ENCODE measurements at places on chromosomes 7 and 10.
A peak's percentile ranks its signal among the peaks of the same experiment; 100 is the strongest.

- peak; percentile 96 for DNase-seq
These were observed 35.3 kb downstream of the CHST3 start for GRCh38 chr10:71999360-72000072.

DNA sequence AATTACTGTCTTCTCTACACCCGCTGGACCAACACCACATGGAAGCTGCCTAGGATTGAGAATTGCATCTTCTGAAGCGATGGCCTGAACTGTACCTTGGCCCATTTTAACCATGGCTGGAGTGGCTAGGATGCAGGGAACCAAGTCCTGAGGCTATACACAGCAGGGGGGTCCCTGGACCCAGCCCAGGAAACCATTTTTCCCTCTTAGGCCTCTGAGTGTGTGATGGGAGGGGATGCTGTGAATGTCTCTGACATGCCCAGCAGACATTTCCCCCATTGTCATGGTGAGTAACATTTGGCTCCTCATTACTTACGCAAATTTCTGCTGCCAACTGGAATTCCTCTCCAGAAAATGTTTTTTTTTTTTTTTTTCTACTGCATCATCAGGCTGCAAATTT is 822.7 kb downstream of the PCDH15 start:
- no peak for DNase-seq

GRCh38 chr10:110340816-110341215 is 36.1 kb upstream of the SMNDC1 start:
- DNase-seq: no peak

- DNase-seq: peak; percentile 15
These were observed 82.0 kb downstream of the ARL4A start for GRCh38 chr7:12769444-12769843.

DNA sequence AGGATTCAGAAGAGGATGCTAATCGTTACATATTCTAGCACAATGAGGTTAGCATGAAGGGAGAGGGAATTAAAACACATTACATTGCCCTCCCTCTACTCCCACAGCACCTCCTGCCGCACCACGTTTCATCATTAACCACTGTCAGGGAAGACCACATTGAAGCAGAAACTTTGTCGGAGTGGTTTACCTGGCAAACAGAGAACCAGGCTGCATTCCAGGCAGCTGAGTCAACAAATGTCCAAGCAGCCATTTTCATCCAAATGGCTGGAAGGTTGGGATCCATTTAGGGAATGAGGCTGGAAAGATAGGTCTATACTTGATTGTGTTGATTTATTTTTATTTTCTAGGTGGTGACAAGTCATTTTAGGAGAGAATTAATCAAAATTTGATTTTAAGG is 273.6 kb downstream of the DYNC1I1 start:
- DNase-seq: no peak

DNA sequence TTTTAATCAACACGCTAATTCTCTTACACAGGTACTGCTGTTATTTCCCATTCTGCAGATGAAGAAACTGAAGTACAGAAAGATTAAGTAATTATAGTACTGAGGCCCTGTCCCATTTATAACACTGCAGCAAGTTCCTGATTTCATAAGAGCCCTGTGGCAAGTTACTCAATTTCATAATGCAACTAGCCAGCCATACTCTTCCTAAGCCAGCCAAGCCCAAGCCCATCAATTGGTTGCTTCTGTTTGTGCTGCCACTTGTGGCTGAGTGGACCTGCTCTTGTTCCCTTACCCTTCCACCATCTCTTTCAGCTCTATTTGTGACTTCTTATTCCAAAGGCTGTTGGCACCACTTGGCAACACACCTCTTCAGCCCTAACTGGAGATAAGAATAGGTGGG is 19.7 kb upstream of the PRPF18 start:
- peak; percentile 22 for DNase-seq

GRCh38 chr7:101890749-101891523 is 73.5 kb downstream of the CUX1 start:
- DNase-seq: no peak

GRCh38 chr10:80690434-80690833 is 152.7 kb downstream of the SH2D4B start:
- no peak for DNase-seq

- no peak for DNase-seq
These were observed 12.7 kb upstream of the NRP1 start for GRCh38 chr10:33347211-33347610.

GRCh38 chr7:96728139-96728538 is 18.5 kb upstream of the SEM1 start:
- DNase-seq: no peak

DNA sequence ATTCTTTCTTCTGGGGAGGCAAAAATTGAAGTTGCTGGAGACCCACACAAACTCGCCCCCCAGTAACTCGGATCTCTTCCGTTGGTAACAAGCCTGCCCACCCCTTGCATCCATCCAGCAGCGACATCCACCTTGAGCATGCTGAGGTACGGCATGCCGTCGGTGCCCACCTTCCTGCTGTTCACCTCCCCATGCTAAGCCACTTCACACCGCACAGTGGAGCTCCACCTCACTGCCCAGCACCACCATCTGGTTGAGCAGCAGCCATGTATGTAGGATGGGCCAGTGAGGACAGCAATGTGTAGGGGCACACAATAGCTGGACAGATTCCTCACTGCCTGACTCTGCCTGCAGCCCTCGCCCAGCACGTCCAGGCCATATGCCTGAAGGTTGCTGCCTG is 138.1 kb upstream of the ZNF92 start:
- no peak for DNase-seq

- DNase-seq: peak; percentile 45
These were observed 316.8 kb upstream of the NFE2L3 start for GRCh38 chr7:25835197-25835596.

DNA sequence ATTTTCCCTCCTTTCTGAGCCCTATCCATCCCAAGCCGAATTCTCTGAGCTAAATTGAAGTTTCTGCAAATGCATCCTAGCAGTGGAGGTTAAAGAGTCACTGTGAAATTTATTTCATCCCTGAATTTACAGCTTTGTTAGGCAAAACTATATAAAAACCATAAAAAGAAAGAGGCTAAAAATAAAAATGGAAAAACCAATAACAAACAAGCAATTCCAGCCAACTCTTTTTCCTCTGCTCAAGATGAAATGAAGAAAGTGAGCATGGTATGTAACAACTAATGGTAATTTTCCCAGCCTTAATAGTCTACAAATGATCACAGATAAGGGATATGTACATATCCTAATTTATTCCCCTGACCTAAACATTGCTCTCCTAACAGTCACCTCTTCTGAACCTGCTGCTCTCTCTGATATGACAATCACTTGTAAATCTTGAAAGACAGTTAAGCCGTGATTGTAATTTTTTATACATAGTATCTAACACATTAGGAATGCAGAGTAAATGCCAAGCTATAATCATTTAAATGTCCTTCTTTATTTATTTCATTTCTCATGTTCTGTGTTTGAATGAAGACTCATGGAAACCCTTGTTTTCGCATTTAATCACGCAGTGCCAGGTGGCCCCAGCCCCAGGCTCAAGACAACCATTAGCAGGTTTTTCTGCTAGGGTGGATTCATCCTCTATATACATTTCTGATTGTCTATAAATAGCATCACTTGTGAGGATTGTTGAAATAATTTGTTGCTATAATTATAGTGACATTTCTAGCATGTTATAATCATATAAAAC is 48.6 kb upstream of the NRP1 start:
- no peak for DNase-seq

DNA sequence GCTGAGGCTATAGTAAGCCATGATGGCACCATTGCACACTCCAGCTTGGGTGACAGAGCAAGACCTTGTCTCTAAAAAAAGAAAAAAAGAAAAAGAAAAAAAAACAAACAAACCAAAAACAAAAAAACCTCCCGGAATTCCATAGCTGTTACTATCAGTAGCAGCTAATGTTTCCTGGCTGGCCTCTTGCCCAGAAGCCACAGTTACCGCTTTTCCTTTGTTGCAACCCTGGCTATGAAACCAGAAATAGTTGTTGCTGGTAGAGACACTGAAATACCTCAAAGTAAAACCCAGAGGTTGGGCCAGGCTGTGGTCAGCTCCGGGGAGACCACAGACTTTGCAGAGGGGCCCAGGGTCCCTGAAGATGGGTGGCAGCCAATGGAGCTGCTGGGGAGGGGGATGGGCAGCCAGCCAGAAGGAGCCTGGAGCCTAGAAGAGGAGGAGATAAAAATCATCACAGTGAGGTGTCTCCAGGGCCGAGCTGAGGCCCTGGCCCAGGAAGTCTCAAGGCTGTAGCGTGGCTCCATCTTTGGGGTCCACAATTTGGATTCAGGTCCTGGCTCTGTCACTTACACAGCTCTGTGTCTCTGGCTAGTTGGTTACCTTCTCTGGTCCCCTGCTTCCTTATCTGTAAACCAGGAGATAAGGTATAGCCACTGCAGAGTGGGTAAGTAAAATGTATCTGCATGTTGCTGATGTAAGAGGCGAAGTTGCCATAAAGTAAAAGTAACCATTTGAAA is 3.4 kb upstream of the CHST12 start:
- DNase-seq: peak; percentile 97

GRCh38 chr10:23198610-23198939 is 6.5 kb downstream of the PTF1A start:
- no peak for DNase-seq

DNA sequence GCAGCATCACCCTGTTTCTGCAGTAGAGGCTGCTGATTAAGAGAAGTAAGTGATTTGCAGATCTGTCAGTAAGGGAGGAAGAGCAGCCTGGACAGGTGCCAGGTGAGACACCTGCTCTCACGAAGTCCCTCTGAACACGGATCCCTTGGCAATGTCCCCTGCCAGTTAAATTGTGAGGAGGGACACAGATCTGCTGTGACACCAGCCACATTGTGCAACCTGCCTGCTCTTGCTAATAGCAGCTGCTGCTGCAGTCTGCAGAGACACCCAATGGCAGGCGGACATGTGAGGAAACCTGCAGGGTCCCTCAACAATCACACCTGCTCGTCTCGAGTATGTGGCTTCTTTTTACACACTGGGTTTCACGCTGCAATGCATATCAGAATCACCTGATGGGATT is 31.9 kb downstream of the ANXA11 start:
- DNase-seq: no peak

- DNase-seq: no peak
These were observed 1382.6 kb downstream of the GATA3 start for GRCh38 chr10:9437131-9437530.

- DNase-seq: no peak
These were observed 101.6 kb upstream of the KCND2 start for GRCh38 chr7:120171406-120171805.

GRCh38 chr10:118501171-118501570 is 94.3 kb downstream of the PRLHR start:
- DNase-seq: peak; percentile 6

- no peak for DNase-seq
These were observed 54.7 kb downstream of the SCD start for GRCh38 chr10:100401631-100402328.

- peak; percentile 36 for DNase-seq
These were observed 37.2 kb upstream of the PCBD1 start for GRCh38 chr10:70925377-70926225.

- DNase-seq: peak; percentile 12
These were observed 7.2 kb upstream of the ADAM22 start for GRCh38 chr7:87926581-87927461.

DNA sequence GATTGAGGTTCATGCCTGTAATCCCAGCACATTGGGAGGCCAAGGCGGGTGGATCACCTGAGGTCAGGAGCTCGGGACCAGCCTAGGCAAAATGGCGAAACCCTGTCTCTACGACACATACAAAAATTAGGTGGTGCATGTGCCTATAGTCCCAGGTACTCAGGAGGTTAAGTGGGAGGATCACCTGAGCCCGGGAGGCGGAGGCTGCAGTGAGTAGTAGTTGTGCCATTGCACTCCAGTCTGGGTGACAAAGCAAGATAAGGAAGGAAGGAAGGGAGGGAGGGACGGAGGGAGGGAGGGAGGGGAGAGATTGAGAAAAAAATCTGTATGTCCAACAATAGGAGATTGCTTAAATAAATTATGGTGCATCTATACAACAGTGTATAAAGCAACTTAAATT is 13.2 kb downstream of the TLL2 start:
- DNase-seq: no peak

DNA sequence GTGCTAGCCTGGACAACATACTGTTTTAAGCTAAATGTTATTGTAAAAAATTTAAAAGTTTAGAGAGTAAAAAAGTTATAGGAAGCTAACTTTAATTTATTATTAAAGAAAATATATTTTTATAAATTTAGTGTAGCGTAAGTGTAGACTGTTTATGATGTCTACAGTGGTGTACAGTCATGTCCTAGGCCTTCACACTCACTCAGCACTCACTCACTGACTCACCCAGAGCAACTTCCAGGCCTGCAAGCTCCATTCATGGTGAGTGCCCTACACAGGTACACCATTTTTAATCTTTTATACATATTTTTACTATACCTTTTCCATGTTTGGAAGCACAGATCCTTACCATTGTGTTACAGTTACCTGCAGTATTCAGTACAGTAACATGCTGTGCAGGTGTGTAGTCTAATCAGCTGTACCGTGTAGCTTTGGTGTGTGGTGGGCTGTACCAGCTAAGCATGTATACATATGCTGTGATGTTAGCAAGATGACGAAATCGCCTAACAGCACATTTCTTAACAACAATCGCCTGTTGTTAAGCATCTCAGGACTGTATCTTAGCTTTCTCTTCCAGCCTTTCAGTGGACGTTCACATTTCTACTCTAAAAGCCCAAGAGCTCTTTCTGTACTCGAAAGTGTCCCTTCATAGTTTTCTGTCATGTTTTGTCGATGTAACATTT is 12.5 kb downstream of the RNF32 start:
- peak; percentile 58 for DNase-seq

DNA sequence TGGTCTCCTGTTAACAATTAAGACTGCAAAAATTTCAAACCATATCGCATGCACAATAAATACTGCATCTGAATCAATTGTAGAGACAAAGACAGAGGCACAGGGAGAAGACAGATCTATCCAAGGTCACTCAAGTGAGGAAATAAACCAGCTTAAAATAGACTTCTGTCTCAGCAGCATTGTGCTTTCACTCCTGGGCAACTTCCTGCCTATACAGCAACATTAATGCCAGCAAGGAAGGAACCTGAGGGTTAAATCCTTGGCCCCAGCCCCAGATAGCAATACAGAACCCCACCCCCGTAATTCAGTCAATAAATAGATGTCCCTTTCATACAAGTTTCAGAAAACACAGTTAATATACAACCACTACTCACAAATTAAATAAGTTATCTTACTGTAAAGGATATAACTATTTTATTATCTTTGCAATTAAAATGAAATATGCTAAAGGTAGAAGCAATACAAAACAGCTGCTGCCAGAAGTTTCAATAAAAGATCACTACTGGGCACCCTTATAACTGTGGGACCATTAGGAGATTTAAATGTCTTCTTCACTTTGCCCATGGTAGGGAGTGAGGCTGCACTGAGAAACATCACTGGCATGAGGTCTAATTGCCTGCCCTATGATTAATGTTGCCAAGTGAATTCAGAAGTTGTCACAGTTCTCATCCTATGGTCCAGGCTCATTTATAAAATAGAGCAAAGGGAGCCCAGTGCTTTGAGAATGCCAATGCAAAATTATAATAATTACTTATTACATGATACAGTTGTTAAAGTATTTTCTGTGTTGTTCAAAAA is 49.4 kb downstream of the CAV1 start:
- DNase-seq: no peak

- DNase-seq: no peak
These were observed 134.4 kb upstream of the DLX6 start for GRCh38 chr7:96870934-96871333.

Measured in cardiac fibroblast (primary cell).